ENCODE measurements at places on chromosomes 3 and 15. TPM values are rescaled to one million over a fixed set of nuclear protein-coding genes. Genes with fewer than 3 reads are reported as not detected.

Gene IGSF11
- 1.2 TPM for total RNA-seq

Gene EPB42
- not detected for total RNA-seq

Gene LRRC58
- total RNA-seq: 28.2 TPM

- H3K27me3 ChIP-seq: peaks cover 23% of the 10 kb centered on the region
- no peak overlapping the region for H3K27ac ChIP-seq
- DNase-seq: no peak
- H3K4me3 ChIP-seq: no peak overlapping the region
- H3K36me3 ChIP-seq: no peaks in the 10 kb centered on the region
- peaks cover 2% of the 10 kb centered on the region for H3K4me1 ChIP-seq
These were observed 6.3 kb downstream of the SPSB4 start for GRCh38 chr3:141057436-141057835.

DNA sequence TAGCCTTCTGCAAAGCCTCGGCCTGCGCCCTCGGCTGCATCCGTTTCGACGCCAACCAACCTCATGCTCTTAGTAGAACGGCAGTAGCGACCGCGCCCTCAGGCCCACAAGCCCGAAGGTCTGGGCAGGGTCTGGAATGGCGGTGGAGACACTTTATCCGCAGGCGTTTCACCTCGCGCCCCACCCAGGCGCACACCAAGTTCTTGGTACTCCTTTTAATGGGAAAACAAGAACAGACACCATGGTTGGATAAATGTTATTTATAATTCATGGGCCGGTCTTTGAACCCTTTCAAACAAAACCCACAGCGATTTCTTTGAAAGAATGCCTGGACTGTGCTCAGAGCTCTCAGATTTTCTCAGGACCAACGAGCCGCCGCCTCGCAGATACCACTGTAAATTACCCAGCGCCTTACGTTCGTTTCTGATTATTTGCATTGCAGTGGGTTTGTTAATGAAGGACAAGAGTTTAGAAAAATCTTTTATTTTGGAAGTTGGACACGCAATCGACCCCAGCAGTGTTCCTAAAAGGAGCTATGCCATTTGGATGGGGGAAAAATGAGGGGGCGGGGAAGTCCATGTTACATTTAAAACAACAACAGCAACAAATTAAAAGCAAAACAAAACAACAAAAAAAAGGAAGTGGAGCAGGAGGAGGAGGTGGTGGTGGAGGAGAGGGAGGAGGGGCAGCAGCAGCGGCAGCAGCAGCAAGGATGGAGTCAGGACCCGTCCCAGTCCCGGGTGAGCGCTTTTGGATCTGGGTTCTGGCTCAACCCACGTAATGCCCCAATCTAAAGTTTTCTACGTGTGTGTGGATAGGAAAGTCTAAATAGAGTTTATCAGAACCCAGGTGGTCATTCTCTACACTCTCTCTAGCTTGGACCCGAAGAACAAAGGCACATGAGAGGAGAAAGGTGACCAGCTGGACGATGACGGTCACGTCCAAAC is 993 bp upstream of the ISL2 start:
- H3K4me3 ChIP-seq: peak overlapping the region; percentile 67
- peaks cover 9% of the 10 kb centered on the region for H3K36me3 ChIP-seq
- DNase-seq: peak; percentile 42
- peak overlapping the region; percentile 82 for H3K27ac ChIP-seq

DNA sequence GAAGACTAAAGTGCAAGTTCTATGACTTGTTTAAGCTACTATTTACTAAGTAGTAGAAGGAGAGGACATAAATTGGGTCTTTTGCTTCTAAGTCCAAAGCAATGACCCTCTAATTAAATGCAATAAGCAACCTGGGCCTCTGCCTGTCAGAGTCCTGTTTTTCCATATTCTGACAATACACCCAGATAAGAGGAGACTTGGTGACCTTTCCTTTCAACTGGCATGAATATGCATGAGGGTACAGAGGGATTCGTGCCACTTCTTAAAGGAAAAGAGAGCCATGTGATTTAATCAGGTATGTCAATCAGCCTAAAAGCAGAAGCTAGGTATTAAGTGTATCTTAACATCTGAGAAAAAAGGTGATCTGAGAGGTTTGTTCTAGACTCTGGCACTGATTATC is 50.7 kb upstream of the FGF7 start:
- H3K27me3 ChIP-seq: peaks cover 5% of the 10 kb centered on the region
- H3K36me3 ChIP-seq: no peaks in the 10 kb centered on the region
- no peak for DNase-seq
- no peak overlapping the region for H3K4me3 ChIP-seq

- H3K36me3 ChIP-seq: no peaks in the 10 kb centered on the region
- no peaks in the 10 kb centered on the region for H3K27me3 ChIP-seq
- H3K4me3 ChIP-seq: no peak overlapping the region
These were observed 453.0 kb downstream of the DIPK2A start for GRCh38 chr3:144424606-144425005.

DNA sequence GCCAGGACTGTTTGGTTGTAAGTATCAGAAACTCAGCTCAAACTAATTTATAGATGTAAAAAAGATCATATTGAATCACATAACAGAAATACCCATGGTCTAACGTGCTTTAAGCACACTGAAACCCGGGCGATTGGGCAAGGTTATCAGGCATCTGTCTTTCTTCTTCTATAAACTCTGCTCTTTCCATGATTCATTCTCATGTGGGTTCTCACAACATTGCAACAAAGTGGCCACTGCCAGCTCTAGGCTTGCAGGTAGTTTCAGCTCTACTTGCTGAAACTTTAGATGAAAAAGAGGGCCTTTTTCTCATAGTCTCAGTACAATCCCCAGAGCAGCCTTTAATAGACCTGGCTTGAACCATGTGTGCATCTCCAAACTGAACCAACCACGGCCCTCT is 456.1 kb downstream of the MFSD1 start:
- DNase-seq: no peak
- H3K27me3 ChIP-seq: peaks cover 3% of the 10 kb centered on the region
- H3K4me1 ChIP-seq: no peaks in the 10 kb centered on the region
- no peak overlapping the region for H3K27ac ChIP-seq
- H3K4me3 ChIP-seq: no peak overlapping the region
- no peaks in the 10 kb centered on the region for H3K36me3 ChIP-seq

DNA sequence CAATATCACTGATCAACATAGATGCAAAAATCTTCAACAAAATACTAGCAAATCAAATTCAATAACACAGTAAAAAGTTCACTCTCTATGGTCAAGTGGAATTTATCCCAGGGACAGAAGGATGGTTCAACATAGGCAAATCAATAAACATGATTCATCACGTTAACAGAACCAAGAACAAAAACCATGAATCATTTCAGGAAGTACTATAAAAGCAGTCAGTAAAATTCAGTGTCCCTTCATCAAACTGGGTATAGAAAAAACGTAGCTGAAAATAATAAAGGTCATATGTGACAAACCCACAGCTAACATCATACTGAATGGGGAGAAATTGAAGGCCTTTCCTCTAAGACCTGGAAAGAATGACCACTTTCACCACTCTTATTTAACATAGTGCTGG is 172.1 kb downstream of the POLR2M start:
- H3K4me1 ChIP-seq: no peaks in the 10 kb centered on the region
- no peak overlapping the region for H3K27ac ChIP-seq
- H3K36me3 ChIP-seq: no peaks in the 10 kb centered on the region
- DNase-seq: no peak
- H3K27me3 ChIP-seq: peaks cover 21% of the 10 kb centered on the region

DNA sequence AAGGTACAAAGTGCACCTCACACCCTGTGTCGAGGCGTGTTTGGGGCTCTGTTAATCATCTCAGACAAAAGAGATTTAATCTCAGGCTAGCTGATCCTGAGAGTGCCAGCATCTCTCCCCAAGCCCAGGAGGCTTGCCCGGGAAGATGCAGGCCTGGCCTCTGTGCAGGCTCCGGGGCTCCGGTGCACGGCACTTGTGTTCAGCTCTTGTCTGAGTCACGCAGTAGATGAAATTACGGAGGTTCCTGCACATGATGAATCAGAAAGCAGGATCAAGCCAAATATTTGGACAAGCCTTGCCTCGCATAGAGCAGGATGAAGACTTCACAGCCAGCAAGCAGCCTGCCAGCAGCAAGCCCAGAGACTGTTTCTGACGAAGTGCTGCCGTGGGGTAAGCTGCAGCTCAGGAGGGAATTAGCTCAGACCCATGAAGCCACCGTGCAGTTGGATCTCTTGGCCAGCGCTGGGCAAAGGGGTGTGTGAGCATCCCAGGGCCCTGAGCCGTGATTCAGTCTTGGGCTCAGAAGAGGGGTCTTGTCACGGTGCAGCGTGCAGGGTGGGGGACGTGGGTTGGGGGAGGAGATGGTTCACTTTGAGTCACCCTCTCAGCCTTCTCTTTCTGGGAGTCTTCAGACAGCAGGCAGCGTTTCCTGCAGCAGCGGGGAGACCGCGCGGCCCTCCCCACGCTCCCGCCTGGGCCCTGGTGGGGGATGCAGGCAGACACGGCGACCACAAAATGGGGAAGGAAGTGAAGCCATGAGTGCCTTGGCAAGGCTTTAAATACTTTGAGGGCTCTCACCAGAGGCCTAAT is 89.2 kb upstream of the MEF2A start:
- no peaks in the 10 kb centered on the region for H3K27me3 ChIP-seq
- H3K36me3 ChIP-seq: no peaks in the 10 kb centered on the region
- no peak overlapping the region for H3K4me3 ChIP-seq
- peak overlapping the region; percentile 81 for H3K27ac ChIP-seq
- peaks cover 21% of the 10 kb centered on the region for H3K4me1 ChIP-seq
- peak; percentile 53 for DNase-seq

Data from activated CD4-positive, alpha-beta T cell treated with anti-CD3 and anti-CD28 coated beads, Interleukin-2, amount 10 ng/mL, durations not matched to agents 7 days and 5 days (primary cell).